Stimulated activated CD4-positive, alpha-beta T cell treated with anti-CD3 and anti-CD28 coated beads, Interleukin-15, amount 100 ng/mL, for 48 hours (primary cell): ENCODE measurements at places on chromosomes 12 and 14.

- DNase-seq: peak; percentile 22
Measured at GRCh38 chr12:111298582-111299436, 70.1 kb downstream of the PHETA1 start.

GRCh38 chr14:75126121-75126544 lies 715 bp downstream of the NEK9 start:
- DNase-seq: no peak

- no peak for DNase-seq
Measured at GRCh38 chr12:3320881-3321509, 170.0 kb upstream of the PRMT8 start.

- DNase-seq: no peak
Measured at GRCh38 chr12:71840231-71840847, 780 bp downstream of the TBC1D15 start.

DNA sequence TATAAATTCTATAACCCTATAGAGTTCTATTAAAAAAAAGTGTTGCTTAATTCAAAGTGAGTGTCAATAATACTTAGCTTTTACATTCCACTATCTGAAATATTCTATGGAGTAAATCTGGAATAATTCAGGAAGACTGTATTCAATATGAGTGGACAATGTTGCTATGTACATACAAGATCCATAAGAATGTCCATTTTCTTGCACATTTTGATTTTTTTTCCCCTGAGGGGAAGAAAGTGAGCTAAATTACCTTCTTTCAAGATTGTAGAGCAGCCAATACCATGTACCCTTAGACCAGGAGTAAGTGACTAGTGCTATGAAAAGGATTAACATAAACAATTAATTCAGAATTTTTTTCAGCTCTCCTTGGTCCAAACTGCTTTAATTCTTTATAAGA lies 25.4 kb downstream of the EXOC5 start:
- no peak for DNase-seq

- no peak for DNase-seq
Measured at GRCh38 chr12:126219139-126219538, 1153.9 kb downstream of the AACS start.

DNA sequence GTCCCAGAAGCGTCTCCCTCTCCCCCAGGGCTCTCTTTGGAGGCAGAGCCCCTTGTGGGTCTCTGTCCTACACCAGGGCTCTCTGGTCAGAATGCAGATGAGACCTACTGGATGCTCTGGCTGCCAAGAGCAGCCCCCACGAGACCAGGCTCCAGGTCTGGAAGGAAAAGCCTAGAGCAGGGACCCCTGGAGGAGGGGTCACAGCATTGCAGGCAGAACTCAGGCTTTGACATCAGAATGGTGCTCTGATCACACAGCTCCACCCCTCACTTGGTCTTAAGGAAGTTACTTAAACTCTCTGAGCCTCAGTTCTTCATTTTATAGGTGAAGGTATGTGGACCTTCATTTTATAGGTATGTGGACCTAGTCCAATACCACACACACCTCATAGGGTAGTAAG lies 83.1 kb downstream of the ARL6IP4 start:
- DNase-seq: no peak

GRCh38 chr14:78367355-78367754 lies 197.2 kb downstream of the NRXN3 start:
- DNase-seq: no peak

DNA sequence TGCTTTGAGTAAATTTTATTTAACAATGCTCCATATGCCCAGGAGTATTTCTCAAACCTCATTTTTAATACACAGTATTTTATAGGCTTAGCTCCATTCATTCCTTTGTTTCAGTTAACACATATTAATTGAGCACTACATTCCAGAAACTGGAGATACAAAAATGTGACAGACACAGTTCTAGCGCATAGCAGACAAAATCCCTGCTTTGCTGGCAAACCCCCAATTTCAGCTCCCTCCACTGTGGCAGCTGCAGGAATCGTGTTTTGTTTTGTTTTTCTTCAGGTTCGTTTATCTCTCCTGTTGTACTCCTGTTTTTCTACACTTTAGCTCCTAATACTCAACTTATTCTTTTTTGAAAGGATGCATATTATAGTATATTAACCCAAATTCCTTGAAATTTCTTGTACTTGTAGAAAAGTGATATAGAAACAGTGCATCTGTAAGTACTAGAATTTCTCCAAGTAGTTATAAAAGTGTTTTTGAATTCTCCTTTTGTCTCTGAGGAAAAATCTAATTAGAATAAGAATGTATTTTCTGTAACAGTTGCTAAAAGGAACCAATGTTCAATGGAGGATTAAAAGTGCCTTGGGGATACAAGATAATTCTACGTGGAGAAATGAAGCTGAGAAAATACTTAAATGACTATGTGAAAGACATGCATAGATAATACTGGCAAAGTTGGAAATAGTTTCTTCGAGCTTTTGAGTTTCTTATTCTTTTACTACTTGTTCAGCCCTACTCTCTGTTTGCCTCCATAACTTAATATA lies 6.4 kb upstream of the RAB21 start:
- DNase-seq: no peak

DNA sequence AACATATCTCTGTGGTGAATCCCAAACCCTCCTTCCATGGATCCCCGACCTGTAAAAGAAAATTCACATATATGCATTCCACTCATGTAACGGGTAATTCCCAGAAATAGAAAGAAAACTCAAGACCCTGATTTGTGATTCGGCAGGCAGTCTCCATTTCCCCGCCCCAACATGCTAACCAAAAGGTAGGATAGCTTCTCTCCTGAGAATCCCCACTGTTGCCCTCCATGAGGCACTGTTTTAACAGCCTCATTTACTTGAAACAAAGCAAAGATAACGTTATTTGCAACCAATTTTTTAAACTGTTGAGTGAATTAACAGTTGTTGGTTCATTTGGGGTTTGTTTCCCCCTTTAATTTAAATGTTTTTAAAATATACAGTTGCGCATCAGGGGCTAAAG lies 774 bp upstream of the SLC2A13 start:
- no peak for DNase-seq

GRCh38 chr14:101788016-101788635 lies 26.6 kb downstream of the PPP2R5C start:
- DNase-seq: no peak

DNA sequence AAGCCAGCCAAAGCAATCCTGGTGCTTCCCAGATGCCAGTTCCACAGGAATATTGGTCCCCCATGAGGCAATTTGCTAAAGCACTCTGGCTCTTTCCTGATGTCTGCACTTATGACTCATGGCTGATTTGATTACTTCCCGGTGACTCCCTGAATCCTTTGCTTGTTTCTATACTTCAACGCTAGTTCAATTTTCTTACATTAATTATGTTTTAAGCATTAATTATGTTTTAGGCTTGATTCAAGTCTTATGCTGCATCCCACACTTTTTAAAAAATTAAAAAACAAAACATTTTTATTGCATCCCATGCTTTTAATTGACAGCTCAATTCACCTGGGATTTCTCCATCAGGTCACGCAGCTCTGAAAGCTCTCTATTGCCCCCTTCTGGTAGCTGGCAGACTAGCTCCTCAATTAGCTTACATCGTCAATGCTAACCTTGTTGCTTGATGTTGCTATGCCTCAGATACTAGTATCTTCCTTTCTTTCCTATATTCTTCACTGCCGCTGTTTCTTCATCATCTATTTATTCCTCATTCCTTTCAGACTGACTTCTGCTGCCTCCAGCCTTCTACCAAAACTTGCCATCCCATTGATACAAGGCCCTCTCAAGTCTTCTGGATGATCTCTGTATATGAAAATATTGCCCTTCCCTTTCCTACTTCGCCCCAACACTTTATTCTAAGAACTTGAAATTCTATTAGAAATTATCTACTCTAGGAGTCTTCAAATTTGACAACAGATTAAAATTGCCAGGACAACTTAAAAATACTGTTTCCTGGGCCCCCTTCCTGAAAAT lies 32.0 kb downstream of the TSHR start:
- DNase-seq: peak; percentile 29

- DNase-seq: no peak
Measured at GRCh38 chr12:30928356-30929244, 2.1 kb downstream of the TSPAN11 start.

GRCh38 chr12:47811581-47812484 lies 7.9 kb downstream of the HDAC7 start:
- no peak for DNase-seq

DNA sequence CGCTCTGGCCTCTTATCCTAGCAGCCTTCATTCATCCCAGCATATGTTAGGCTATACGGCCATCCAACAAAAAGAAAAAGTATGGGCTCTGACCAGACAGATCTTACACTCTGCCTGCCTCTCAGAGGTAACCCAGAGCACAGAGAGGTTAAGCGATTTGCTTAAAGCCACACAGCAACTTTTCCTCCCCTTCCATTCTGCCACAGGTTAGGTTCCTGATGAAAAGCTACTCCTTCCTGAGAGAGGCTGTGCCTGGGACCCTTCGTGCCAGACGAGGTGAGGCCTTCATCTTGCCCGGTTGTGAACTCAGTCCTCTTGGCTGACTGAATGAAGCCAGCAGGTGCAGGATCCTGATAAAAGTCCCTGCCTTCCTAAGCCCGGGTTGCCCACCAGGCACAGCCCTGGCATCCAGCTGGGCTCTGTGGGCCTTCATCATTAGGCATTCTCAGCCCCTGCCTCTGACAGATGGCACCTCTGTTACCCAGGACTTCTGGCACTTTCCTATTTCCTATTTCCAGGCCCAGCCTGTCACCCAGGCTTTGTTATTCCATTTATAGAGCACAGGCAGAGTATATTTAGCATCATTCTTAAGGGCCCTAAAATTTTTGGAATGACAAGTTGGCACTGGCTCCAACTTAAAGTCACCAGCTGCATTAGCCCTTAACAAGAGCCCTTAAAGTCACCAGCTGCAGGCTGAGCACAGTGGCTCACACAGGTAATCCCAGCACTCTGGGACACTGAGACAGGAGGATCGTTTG lies 12.8 kb downstream of the SOAT2 start:
- no peak for DNase-seq

DNA sequence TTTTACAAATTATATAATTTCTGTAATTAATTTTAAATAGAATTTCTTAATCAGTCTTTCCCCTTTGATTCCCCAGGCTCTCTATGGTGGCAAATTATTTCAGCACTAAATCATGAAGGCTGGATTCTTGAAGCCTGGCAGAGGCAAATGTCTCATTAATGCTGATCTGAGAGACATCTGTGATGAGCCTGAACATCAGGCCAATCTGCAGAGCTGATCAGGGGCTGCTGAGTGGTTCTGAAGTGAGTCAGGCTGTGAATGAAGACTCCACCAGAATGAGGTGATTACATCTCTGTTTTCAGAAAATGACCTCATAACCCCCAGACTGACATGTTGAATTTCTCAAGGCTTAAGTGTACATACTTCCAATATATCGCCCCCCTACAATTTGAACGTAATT lies 124.2 kb upstream of the MIS18BP1 start:
- no peak for DNase-seq

- DNase-seq: no peak
Measured at GRCh38 chr12:1660304-1661187, 30.3 kb upstream of the ADIPOR2 start.

- no peak for DNase-seq
Measured at GRCh38 chr12:104000807-104001434, 35.2 kb downstream of the TDG start.

- DNase-seq: no peak
Measured at GRCh38 chr14:102182190-102182589, 42.5 kb downstream of the WDR20 start.

- DNase-seq: peak; percentile 58
Measured at GRCh38 chr12:31736472-31736871, 7.7 kb upstream of the AMN1 start.

DNA sequence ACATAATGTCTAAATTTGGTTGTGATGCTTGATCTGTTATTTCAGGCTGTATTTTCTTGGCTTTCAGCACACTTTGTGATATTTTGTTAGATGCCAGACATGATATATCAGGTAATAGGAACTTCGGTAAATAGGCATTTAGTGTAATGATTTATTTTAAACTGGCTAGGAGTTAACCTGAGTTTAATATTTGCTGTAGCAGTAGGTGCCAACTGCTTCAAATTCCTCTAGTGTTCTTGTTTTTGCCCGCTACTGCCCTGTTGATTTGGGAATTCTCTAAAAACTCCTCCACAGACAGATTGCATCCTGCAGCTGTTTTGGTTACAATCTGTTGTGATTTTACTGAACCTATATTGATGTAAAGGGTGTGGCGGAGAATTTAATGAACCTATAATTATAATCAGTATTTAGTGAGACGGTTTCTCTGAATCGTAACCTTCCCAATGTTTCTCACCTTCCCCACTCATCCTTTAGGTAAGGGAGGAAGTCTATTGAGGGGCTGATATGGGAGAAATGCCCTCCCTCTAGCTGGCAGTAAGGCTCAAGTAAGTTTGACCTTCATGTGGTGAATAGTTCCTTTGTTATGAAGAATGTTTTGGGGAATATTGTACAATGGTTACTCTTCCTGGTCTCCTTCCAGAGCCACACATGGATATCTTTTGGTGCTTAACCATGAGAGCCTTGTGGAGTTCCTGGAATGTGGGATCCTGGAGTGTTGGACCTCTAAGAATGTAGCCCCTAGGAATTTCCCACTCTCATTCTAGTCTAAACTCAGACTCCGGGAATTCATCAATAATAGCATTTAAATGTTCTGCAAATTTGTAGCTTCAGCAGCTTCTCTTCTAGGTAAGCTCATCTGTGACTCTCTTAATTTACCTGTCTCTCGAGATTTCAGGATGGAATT lies 634.1 kb downstream of the FSCB start:
- no peak for DNase-seq
